Activated CD4-positive, alpha-beta memory T cell treated with anti-CD3 and anti-CD28 coated beads, Interleukin-2, amount 10 ng/mL, durations not matched to agents 7 days and 5 days (primary cell): ENCODE measurements at places on chromosomes 11 and 22.

DNA sequence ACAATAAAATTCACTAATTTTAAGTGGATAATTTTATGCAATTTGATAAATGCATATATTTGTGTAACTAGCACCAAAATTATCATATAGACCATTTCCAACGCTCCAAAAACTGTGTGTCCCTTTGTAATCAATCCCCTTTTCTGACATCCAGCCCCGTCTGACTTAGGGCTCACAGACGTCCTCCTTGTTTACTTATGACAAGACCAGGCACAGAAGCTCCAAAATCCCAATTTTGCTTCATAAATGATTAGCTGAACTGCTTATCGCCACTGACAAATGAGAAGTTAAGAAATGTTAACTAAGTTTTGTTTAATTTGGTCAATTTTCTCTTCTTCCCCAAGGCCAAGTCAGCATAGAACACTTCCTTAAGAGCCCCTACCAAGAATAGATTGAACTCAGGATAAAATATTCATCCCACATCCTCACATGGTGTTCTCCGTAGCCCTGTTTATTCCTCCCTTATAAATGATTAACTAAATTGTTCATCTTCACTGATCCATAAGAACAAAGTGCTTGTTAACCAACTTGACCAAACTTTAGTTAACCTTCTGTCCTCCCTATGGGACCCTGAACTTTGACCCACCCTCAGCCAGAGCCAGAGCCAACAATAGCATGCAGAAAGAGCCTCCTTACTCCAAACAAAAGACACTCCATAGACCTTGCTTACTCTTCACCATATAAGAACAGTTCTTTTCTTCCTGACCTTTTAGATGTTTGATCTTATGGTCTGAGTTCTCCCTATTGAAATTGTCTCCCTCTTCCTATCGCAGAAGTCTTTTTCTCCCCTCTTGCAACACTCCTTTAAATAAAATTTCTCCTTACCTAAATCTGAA is 30.8 kb upstream of the GLYAT start:
- DNase-seq: no peak

- no peak for DNase-seq
Observed at GRCh38 chr11:76161261-76161961, 44.9 kb downstream of the WNT11 start.

DNA sequence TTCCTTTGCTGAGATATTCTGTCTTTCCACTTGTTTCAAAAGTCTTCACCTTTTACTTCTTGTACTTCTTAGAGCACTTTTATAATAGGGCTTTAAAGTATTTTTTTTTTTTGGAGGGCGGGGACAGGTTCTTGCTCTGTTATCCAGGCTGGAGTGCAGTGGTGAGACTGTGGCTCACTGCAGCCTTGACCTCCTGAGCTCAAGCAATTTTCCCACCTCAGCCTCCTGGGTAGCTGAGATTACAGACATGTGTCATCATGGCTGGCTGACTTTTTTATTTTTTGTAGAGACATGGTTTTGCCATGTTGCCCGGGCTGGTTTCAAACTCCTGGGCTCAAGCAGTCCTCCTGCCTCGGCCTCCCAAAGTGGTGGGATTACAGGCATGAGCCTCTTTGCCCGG is 57.9 kb downstream of the DYNC2H1 start:
- no peak for DNase-seq

GRCh38 chr11:93529707-93530467 is 13.3 kb downstream of the SMCO4 start:
- DNase-seq: no peak

DNA sequence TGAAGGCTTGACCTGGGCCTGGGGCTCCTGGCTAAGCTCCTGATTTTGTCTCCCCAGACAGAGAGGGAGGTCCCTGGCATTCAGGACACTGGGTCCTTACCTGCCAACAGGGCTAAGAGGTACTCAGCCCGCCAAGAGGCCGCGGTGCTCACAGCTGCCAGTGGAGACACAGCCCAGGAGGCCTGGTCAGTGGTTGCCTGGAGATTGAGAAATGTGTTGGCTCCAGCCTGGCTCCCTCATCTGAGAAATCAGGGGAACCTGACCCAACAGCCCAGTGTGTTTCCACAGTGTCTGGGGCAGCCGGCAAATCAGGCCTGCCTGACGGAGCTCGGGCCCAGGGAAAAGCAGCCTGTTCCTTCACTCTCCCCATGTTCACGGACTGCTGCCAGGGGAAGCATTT is 79.4 kb upstream of the NAV2 start:
- DNase-seq: no peak

DNA sequence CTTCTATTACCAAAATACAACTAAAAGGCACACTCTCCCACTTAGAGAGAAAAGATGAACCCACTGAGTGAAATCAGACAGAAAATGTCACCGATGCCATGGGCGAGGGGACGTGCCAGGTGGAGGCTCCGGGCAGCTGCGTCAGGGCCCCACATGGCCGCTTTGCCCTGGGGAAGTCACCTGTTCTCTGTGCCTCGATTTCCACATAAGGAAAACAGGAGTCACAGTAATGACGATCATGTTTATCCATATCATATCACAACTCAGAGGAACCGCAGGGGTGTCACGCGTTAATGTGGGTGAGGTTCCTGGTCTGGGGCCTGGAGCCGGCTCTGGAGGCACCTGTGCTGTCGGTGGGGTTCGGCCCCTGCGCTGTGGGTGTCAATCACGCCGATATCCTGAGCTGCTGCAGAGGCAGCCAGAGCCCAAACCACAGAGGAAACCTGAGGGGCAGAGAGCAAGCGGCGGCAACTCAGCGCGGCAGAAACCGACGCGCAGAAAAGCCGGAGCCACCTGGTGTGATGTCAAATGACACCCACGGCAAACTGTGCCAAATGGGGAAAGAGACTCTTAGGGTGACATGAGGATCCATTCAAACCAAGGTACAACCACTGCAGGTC is 243.7 kb downstream of the BRD1 start:
- no peak for DNase-seq

- no peak for DNase-seq
Observed at GRCh38 chr11:94111660-94112059, 17.0 kb upstream of the PANX1 start.

DNA sequence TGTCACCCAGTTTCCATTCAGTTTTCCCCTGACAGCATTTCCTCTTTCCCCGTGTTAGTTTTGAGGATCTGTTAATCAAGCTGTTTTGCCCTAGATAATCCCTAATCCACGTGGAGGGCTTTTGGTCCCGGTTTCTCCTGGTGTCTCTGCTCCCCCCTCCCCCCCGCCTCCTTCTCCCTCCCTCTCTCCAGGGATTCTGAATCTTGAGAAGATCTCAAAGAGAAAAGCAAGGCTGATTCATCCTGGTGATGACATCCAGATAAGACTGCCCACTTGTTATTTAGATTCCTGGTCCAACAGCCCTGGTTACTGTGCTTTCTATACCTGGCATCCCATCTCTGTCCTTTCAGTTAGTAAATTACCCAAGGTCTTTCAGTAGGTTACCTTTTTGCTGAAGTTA is 59.4 kb downstream of the KCNA4 start:
- DNase-seq: no peak

DNA sequence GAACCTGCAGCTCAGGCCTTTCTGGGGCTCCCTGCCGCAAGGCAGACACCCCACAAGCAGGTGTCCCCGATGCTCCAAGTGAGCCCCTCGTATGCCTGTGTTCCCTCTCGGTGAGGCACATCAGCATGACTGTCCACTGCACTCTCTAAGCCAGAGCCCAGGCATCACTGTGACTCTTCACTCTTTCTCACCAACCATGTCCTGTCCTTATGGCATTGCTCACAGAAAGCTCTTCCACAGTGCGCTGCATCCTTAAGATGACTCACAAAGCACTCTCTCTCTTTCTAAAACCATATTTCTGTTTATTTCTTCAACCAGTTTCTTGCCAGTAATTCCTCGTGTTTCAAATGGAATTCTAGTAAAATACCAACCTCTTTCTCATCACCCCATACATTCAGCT is 18.1 kb downstream of the GAB4 start:
- no peak for DNase-seq

GRCh38 chr11:41660585-41660984 is 201.1 kb upstream of the LRRC4C start:
- no peak for DNase-seq

DNA sequence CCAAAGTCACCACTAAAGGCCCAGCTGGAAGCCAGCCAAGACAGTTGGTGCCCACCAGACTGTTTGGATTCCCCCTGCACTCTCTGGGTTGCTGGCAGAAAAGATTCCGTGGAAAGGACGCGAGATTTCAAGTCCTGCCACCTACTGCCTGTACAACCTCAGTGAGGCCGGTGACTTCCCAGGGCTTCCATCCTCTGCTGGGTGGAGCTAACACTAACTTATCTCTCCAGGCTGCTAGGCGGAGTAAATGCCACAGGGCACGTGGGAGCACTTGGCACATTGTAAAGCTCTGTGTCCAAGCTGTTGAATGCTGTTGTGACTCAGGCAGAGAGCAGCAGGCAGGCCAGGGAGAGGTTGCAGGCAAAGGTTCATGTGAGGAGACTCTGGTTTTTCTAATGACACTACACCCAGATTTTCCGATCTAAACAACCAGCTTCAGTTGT is 50.9 kb upstream of the CDON start:
- DNase-seq: no peak

- DNase-seq: no peak
Observed at GRCh38 chr11:73229896-73230875, 12.1 kb downstream of the P2RY2 start.

GRCh38 chr11:111573821-111574249 is 28.4 kb upstream of the SIK2 start:
- DNase-seq: no peak

DNA sequence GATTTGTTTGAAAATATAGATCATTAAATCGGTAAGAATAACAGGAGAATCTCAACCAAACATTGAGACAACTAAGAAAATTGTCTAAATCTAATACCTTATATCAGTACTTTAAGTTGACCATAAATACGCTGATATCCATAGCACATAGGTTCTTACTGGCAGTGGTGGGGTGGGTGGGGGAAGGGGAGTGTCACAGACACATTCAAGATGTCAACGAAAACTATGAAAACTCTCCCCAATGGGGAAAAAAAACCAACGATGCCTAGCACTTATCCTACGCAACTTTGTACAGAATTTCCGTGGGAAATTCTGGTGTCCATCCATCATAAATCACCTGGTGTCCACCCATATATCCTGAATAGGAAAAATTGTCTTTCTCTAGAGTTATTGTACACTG is 6.2 kb downstream of the GRAP2 start:
- DNase-seq: peak; percentile 45

- no peak for DNase-seq
Observed at GRCh38 chr22:29997107-29997506, 83.2 kb upstream of the HORMAD2 start.

- no peak for DNase-seq
Observed at GRCh38 chr22:37971475-37972434, 12.6 kb downstream of the SOX10 start.

GRCh38 chr11:134373591-134374052 is 38.4 kb downstream of the B3GAT1 start:
- no peak for DNase-seq
